Gastroesophageal sphincter (tissue), 4 donors: ENCODE measurements at places on chromosomes 11 and 22. TPM values are rescaled to one million over a fixed set of nuclear protein-coding genes. Genes with fewer than 3 reads are reported as not detected.

DNA sequence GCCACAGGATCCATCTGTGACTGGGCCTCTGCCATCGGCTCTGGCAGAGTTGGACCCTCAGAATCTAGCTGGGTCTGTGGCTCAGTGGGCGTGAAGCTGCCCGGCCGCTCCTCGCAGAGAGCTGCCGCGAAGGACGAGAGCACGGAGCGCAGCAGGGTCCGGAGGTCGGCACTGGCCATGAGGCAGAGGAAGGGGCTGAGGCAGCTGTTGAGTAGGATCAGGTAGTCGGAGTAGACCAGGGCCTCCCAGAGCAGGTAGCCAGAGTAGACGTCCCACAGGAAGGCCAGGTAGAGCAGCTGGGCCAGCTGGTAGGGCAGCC, 912 bp downstream of the GPR152 start:
- ATAC-seq: no peak

DNA sequence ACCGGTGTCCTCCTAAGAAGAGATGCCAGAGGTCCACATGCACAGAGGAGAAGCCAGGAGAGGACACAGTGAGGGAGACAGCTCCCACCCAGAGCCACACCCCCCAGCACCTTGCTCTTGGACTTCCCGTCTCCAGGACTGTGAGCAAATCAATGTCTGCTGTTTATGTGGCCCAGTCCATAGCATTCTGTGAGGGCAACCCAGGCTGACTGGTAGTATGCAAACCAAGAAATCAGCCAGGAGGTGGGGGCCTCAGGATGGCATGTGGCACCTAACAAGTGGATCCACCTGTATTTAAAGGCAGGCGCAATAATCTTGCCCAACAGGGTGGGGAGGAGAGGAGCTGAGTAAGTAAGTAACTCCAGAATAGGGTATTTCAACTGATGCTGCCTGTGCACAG, 136.4 kb downstream of the BRD1 start:
- no peak for ATAC-seq

The PATE4 gene
- total RNA-seq: not detected

DNA sequence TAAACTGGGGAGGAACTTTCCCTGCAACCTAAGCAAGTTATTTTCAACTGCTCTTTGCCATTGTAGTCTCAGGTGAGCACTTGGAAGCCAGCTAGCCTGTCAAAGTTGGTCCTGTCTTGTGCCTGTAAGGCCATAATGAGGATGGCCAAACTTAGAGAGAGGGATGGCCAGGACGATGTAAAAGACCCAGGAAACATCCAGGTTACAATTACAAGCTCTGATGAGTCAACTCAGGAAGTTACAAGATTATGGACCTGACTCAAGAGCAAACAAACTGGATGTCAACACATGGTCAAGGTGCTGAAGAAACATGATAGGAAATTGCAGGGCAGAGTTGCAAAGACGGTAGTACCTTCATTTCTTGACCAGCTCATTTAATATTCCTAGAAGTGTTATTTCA, 1.6 kb downstream of the GTPBP1 start:
- ATAC-seq: no peak

GRCh38 chr22:46084943-46085827, 65.1 kb upstream of the PPARA start:
- peak; percentile 40 for ATAC-seq

The ME3 gene
- total RNA-seq: 43.8 TPM

The CAPN5 gene
- total RNA-seq: 4.1 TPM

GRCh38 chr22:39251762-39252460, 7.1 kb upstream of the PDGFB start:
- no peak for ATAC-seq

GRCh38 chr11:77353131-77353530, 51.6 kb upstream of the GDPD4 start:
- ATAC-seq: no peak

The CCT8L2 gene
- not detected for total RNA-seq

The HBB gene
- total RNA-seq: 132 TPM

- ATAC-seq: no peak
Measured at GRCh38 chr22:33640900-33641299, 279.4 kb downstream of the LARGE1 start.

DNA sequence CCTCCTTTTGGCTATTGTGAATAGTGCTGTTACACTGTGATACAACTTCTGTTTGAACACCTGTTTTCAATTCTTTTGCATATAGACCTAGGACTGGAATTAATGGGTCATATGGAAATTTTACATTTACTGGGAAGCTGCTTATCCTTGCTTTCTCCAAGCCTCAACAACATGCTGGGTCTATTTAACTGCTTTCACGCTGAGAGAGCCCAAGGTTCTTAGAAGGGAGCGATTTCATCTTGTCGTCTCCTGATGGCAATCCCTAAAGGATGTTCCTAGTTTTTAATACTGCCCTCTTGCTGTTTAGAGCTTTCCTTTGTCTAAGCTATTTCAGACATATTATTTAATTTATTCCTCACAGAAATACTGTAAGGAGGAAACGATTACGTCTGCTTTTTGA, 15.5 kb downstream of the IRAG1 start:
- no peak for ATAC-seq

The TRIM34 gene
- 3.8 TPM for total RNA-seq

The SAA4 gene
- not detected for total RNA-seq

- no peak for ATAC-seq
Measured at GRCh38 chr22:27768027-27768653, 33.4 kb downstream of the MN1 start.

DNA sequence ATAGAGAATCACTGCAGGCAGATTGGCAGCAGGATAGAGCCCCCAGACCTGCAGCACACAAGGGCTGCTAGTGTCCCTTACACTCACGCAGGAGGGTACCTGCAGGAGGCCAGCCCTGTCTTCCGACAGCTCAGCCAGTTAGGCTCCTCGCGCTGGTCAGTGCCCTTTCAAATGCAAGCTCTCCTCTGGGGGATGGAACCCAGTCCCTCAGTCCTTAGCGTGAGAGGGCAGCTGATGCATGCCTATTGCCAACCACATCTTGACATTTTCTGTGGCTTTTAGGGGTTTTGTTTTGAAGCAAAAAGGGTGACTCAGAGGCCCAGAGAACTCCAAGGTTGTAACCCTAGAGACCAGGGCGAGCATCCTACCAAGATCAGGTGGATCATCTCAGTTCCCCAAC, 40.0 kb downstream of the WNT11 start:
- no peak for ATAC-seq

The GTSE1 gene
- not detected for total RNA-seq

- no peak for ATAC-seq
Measured at GRCh38 chr22:39738746-39739145, 154.8 kb downstream of the ENTHD1 start.

The KIF18A gene
- 0.59 TPM for total RNA-seq

DNA sequence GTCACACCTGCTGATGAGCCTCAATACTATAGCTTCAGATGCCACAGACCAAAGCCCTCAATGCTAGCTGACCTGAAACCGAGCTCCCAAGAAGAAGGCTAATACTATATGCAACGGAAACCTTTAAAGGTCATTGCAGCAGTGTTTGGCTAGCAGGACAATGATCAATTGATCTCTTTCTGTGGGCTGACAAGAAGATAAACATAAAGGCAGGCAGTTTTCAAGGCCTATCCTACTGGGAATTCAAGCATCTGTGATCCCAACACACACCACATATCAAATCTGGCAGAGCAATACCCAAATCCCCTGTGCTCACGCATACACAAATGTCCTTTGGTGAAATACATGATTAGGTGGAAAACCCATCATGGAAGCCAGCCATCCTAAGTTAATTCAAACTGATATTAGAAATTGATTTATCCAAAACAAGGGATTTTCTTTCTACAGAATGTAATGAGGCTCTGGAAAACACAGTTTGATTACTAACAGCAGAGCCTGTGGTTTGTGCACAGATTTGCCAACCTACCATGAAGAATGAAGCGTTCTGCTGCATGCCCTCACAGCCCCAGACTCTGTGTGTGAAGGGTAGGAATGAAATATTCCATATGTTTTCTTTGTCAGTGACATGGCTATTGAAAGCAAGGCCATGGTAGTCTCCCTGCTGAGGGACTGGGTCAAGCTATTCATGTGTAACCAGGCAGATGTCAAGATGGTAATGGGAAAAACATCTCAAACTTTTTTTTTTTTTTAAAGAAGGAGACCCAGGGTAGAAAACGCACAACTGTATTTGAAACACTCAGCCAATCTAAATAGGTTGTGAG, 12.2 kb downstream of the LGR4 start:
- no peak for ATAC-seq

- ATAC-seq: no peak
Measured at GRCh38 chr11:62456630-62457029, 37.8 kb downstream of the SCGB1A1 start.

DNA sequence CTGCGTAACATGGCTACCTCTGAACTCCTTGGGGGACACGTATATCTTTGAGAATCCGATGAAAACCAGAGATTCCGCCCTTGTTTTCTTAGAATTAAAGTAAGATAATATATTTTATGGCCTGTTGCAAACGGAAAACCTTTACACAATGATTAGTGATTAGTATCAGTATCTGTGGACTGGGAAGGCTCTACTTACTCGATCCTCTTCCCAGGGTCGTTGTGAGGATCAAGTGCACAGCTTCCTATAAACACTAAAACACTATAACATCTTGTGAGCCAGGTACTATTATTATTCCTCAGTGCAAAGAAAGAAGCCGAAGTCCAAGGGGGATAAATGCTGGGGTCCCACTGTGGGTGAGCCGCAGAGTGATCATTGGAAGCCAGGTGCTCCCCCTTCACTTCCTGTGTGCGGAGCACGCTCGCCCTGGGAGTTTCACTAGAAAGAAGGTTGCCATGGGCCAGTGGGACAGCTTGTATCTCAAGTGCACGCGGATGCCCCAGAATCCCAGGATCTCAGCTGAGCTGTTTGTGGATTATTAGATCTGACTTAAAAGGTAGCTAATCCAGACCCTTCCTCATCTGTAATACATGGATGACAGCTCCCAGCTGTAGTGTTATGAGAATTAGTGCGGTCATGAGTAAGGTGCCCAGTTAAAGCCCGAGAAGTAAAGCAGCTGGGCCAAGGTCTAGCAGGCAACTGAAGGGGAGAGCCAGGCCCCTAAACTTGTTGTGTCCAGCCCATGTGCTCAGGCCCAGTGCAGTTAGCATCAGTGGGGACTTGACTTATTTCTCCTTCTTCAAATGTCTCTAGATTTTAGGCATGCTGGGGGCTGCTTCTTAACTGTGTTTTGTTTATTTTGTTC, 839 bp downstream of the CBY1 start:
- no peak for ATAC-seq

GRCh38 chr22:30810105-30810504, 115.4 kb downstream of the OSBP2 start:
- ATAC-seq: no peak

The MS4A4E gene
- total RNA-seq: 8.2 TPM

- ATAC-seq: no peak
Measured at GRCh38 chr11:1860108-1860507, 7.2 kb downstream of the LSP1 start.

DNA sequence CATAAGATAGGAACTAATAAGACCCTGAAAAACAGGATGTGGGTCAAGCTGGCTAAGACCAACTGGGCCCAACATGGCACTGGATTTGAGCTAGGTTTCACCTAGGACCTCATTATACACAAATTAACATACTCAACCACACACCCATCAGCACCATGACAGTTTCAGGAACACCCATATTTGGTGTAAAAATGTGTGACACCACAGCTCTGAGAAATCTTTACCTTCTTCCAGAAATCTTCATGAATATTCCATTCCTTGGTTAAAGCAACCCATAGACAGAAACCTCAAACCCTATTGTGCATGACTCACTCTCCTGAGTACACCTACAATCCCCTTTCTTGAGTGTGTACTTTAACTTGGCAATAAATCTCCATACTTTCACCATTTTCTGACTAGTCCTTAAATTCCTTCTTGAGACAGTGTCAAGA, 378.8 kb downstream of the DYNC2H1 start:
- no peak for ATAC-seq

DNA sequence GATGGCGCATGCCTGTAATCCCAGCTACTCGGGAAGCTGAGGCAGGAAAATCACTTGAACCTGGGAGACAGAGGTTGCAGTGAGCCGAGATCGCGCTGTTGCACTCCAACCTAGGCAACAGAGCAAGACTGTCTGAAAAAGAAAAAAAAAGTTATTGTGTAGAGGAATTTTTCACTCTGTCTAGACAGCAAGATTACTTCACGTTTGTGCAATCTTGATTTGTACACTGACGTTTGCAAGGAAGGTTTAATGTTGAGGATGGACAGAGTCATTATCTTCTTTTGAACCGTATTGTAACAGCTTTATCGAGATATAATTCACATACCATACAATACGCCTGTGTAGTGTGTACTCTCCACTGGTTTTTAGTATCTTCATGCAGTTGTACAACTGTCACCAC, 3.7 kb downstream of the CTTN start:
- no peak for ATAC-seq

DNA sequence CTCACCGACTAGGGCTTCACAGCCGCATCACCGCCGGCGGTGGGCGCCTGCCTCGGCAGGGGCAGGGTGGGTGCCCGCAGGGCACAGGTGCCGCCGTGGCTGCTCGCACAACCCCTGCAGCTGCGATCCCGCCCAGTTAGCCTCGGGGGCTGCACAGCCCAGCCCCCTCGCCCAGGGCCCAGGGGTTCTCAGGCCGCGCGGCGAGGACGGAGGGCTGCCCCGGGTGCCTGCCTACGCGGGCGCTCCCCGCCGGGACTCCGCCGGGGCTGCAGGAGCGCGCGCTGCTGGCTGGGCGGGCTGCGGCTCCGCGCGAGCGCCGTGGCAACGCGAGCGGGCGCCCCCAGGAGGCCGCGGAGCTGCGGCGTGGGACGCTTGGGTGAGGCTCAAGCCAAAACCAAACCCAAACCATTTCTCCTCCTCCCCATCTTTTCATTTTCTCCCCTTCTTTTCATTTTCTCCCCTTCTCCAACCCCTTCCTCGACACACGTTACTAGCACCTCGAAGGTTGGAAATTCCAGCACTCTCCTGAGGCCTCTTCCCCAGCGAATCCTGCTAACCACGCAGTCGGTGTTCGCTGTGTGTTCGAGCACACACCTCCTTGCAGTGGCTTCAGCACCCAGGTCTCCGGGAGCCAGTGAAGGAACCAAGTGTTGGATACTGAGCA, at the start of gene MICAL3:
Gene MICAL3, minus strand, starts transcription at position 286 of the 664 bp plus-strand sequence. CDS start 117,749 bp downstream, outside the sequence.
- peak; percentile 87 for ATAC-seq

DNA sequence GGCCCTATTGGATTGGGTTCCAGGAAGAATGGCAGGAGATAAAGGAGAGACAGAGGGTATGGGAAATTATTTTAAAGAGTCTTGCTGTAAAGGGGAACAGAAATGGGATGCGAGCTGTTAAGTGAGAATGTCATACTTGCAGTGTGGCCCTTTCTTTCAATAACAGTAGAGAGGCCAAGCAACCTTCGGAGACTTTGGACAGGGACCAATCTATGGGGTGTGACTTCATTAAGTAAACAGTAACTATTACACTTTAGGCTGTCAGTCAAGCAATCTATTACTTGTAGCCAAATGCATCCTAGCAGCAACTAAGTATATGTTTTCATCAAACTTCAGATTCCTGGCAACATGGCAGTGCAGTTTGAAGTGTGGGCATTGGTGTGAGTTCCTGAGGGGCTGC, 376.2 kb upstream of the LARGE1 start:
- no peak for ATAC-seq

- ATAC-seq: no peak
Measured at GRCh38 chr22:29454276-29454675, 15.9 kb downstream of the RFPL1 start.

GRCh38 chr11:35507688-35508087, 17.7 kb downstream of the PAMR1 start:
- ATAC-seq: no peak
